ENCODE measurements at places on chromosomes 11 and 22.

DNA sequence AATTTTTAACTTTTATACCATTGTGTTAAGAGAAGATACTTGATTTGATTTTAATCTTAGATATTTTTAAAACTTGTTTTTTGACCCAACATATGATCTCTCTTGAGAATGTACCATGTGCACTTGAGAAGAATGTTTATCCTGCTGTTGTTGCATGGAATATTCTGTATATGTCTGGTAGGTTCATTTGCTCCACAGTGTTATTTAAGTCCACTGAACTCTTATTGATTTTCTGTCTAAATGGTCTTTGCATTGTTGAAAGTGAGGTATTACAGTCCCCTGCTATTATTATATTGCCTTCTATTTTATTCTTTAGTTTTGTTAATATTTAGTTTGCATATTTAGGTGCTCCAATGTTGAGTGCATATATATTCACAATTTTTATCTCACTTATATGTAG, 397.3 kb upstream of the CCDC179 start:
- no peak for DNase-seq

GRCh38 chr11:61611309-61611708, 30.4 kb upstream of the SYT7 start:
- no peak for DNase-seq

DNA sequence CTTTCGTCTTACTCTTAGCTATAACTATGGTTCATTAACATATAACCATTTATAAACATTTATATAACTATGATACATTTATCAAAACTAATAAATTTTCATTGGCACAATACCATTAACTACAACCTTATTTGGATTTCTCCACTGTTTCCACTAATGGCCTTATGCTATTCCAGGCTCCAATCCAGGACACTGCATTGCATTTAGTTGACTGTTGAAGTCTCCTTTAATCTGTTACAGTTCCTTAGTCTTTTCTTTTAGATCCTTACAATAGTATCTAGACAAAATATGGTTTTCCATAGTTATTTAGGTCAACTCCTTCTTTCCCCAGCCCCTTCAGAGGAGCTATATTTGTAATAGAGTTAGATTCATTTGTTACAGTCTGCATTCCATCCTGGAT, 47.2 kb downstream of the CCDC34 start:
- DNase-seq = no peak

DNA sequence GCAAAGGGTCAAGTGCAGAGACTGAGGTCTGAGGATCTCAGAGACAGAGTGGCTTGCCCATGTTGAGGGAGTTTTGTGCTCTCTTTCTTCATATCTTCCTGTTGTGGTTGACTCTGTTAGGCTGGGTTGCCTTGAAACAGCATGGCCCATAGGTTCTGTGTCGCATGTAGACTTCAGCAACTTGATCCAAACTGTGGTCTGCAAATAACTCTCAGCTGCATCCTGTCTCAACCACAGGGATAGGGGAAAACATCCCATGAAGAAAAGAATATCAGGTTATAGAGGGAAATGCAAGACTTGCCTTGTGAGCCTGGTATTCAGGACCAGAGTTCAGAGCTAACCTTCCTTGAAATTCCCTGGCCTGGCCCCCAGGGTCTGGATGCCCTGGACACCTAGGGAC, 69.4 kb downstream of the FLI1 start:
- no peak for DNase-seq

DNA sequence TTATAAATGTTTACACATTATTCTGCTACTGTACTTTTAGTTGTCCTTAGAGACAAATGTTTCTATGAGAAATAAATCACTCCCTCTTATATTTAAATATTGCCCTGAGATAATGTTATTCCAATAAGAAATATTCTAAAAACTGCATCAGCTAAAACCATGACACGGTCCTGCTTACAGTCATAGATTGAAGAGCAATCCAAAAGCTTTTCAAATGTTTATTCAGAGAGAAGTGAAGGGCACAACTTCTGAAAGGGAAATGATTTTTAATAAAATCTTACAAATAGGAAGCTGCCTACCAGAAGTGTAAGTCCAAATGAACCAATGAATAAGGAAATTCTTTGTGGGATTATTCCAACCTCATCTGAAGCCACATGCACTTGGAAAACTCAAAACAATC, 49.2 kb downstream of the STK33 start:
- DNase-seq = no peak

DNA sequence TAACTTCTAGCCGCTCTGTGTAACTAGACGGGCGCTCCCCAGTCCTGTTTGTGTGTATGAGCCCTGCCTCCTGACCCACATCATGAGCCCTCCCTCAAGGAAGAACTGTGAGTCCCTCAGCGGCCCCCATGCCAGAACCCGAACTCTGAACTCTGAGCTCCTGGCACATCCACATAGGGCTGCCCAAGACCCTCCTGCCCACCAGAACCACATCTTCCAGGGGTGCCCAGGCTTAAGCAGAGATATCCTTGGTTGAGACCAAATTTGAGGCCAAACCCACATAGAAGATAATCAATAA, 3.0 kb downstream of the TRIM29 start:
- DNase-seq = peak; percentile 0

DNA sequence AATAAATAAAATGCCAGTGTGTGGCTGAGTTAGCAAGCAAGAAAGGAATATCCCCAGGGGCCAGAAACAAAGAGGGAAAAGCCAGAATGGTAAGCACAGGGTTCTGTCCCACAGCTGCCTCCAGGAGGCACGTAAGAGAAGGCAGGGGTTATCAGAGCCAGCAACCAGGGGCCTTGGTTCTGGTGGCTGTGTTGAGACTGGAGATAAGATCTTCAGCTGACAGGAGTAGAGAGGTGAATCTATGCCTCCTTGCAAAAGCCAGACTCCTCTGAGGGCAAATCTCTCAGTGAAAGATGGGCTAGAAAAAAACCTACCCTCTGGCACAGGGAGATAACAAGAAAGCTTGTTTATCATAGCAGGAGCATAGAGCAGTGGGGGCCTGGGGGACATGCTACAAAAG, 29.8 kb upstream of the NFAM1 start:
- peak; percentile 88 for DNase-seq

GRCh38 chr22:39534591-39535356, 2.2 kb upstream of the RPS19BP1 start:
- DNase-seq = peak; percentile 93

DNA sequence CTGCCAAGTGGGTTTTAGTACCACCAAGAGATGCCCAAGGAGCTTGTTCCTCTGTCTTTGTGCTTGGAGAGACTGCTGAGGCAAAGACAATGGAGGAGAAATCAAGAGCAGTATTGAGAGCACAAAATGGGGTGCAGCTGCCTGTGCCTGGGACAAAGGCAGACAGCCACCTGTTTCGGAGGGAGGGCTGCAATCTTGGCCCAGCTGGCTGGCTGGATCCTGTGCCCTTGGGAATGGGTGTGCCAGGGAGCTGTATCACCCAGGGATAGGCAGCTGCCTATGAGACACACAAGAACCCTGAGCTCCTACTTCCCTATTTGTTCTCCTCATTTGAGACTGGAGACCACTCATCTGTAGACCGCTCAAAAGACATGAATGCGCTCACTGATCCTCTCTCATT, 23.3 kb upstream of the CHRM4 start:
- DNase-seq = no peak

DNA sequence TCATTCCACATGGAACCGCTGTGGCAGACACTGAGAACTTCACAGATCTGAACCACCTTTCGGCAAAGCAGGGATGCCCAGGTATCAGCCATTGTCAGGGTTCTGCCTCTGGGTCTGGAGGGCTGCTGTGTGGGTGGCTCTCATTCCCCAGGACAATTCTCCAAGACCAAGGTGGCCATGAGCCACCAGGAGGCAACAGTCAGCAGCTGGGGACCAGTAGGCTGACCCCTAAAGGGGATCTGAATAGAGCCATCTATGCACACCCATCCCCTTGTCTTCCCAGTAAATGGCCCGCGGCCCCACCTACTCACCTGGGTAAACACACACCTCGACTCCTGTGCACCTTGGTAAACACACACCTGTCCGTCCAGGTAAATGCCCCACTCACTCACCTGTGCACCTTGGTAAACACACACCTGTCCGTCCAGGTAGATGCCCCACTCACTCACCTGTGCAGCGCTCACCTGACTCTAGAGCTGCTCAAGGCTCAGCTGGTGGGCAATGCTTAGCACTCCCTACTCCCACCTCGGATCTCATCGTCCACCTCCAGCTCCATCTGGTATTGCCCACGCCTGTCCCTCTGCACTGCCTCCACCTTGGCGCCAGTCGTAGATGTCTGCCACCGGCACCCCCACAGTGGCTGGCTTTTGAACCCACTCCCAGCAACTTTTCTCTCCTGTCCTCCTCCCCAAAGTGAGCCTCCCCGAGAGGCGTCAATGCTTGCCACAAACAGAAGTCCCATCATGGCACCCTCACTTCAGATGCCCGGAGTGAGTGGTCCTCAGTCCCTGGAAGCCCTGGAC, 10.2 kb downstream of the SLC25A1 start:
- no peak for DNase-seq

Data from ELF-1 (cell line).